Stimulated activated CD4-positive, alpha-beta T cell treated with anti-CD3 and anti-CD28 coated beads, Interleukin-1b, Interleukin-23, amount 100 ng/mL, for 24 hours (primary cell): ENCODE measurements at places on chromosomes 5 and 9.

DNA sequence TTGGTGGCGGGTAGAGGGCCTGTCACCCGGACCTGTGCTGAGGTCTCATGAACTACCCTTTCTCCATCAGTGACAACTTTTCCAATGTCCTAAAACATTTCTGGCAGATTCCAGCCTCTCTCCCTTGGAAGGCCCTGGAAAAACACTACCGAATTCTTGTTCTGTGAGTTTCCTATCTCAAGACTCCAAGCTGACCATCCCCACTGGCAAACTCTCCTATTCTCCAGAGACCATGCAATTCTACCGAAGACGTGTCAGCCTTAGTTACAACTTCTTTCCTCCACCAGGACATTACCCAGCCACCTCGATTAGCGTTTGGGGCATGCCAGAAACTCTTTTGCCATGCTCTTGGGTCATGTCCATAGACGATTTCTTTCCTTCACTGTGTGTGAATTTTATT lies 26.8 kb upstream of the GABRP start:
- no peak for DNase-seq

DNA sequence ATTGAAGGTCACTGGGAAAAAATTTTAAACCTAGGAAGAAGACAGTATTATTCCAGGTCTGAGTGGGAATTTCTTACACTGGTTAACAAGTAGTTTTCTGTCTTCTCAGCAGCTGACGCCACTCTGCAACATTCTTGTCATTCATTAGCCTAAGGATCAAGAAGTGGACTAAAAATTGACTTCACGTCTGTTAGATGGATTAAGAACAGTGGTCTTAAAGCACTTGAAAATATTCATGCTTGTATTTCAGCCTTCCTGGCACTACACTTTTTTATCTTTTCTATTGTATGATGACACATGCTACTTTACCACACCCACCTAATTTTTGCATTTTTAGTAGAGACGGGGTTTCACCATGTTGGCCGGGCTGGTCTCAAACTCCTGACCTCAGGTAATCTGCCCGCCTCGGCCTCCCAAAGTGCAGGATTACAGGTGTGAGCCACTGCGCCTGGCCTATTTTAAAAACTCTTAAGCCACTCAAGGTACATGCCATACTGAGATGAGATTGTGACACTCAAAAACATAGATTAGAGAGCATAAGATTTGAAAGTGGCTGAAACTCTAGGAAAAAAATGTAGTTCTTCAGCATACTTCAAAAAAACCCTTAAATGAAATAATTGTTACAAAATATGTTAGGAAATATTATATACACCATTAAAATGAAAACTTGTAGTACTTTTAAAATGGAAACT lies 8.4 kb downstream of the MATR3 start:
- DNase-seq = no peak

DNA sequence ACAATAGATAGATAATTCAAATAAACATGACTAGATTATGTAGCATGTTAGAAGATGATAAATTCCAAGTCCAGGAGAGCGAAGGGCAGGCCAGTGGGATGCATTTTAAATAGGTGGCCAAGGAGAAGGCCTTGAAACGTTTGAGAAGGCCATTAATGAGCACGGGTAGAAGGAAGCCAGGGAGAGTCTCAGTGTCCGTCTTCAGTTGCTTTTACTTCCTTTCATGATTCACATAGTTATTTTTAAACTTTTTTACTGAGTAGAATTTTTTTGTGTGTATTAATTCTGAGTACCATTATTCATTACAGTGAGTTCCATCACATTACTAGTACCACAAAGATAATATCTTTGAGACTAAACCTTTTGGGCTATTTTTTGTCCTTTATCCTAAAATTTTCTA lies 259.2 kb downstream of the ARRDC3 start:
- DNase-seq = no peak

- DNase-seq = no peak
Observed at GRCh38 chr5:112684737-112685136, 52.9 kb upstream of the APC start.

- DNase-seq = no peak
Observed at GRCh38 chr5:9381464-9381863, 164.4 kb downstream of the SEMA5A start.

GRCh38 chr5:24162343-24162742 lies 482.4 kb downstream of the CDH10 start:
- DNase-seq = no peak

DNA sequence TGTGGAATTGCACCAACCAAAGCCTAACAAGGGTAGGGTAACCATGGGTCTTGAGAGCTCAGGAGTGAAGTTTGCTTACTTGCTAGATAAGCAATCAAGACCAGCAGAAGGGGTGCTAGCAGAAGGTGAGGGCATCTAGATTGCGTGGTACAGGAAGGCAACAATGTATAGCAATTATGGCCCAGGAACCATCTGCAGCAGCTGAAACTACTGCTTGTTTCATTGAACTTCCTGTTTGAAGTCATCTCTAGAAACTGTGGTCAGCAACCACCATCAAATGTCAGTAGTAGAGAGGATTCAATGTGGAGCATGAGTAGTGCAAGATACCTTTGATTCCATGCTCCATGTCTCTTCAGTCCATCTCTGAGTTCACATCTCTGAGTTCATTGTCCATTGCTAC lies 462.1 kb upstream of the GRAMD2B start:
- DNase-seq = no peak

GRCh38 chr9:38642951-38643814 lies 22.8 kb upstream of the ANKRD18A start:
- no peak for DNase-seq

DNA sequence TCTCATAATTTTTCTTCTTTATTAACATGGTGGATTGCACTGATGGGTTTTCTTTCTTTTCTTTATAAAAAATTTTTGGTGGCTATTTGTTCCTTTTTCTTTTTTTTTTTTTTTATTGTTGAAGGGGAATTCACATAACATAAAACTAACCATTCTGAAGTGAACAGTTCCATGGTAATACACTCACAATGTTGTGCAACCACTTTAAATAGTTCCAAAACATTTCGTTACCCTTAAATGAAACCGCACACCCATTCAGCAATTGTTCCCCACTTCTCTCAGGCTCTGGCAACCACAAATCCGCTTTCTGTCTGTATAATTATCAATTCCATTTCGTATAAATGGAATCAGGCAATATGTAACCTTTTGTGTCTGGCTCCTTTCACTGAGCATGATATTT lies 11.7 kb upstream of the SETX start:
- DNase-seq = no peak

- DNase-seq = no peak
Observed at GRCh38 chr5:161400583-161400982, 145.9 kb downstream of the GABRB2 start.

DNA sequence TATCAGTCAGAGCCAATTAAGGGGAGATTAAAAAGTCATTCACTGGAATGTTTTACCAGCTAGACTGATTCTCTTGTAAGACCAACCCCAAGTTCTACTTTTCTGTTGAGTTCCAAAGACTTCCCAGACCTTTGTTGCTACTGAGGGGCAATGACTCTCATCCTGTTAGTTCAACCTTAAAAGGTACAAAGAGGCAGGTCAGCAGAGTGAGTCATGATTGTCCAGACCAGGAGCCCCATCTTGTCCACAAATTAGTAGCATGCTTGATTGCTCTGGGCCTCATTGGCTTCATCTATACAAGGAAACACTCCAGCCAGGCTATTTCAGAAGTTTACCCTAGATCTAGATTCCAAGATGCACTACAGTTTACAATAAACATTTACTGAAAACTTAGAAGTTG lies 79.9 kb upstream of the IL7R start:
- DNase-seq = no peak

DNA sequence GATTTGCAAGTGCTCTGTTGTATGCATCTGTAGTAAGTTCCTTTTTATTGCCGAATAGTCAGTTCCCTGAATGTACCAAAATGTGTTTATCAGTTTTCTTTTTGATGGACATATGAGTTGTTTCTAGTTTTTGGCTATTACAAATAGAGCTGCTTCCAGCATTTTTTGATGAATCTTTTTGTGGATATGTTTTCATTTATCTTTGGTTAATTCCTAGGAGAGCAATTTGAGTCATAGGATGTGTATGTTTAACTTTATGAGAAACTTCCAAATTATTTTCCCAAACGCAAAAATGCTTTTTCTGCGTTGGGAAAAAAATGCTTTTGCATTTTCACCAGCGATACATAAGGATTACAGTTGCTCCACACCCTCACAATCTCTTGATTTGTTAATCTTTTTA lies 287.7 kb downstream of the FER start:
- DNase-seq = no peak

- DNase-seq = no peak
Observed at GRCh38 chr5:33852319-33852718, 39.5 kb downstream of the ADAMTS12 start.

GRCh38 chr9:91425271-91425670 lies 1.6 kb upstream of the NFIL3 start:
- DNase-seq = no peak

DNA sequence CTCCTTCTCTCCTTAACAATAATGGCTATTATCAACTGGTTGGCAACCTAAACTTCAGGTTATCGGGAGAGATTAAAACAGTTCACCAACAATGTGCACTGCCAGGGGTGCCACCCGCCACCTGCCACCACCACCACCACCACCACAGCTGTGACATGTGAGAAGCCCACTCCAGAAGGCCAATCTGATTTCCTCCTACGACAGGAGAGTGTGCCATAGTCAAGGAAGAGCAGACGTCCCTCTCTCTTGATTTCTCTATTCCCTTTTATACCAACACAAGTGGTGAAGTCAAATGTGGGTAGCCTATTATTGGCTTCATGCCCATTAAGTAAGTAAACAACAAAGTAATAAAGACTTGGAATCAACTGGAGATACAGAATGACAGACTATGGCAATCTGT lies 22.4 kb downstream of the GNAQ start:
- no peak for DNase-seq

DNA sequence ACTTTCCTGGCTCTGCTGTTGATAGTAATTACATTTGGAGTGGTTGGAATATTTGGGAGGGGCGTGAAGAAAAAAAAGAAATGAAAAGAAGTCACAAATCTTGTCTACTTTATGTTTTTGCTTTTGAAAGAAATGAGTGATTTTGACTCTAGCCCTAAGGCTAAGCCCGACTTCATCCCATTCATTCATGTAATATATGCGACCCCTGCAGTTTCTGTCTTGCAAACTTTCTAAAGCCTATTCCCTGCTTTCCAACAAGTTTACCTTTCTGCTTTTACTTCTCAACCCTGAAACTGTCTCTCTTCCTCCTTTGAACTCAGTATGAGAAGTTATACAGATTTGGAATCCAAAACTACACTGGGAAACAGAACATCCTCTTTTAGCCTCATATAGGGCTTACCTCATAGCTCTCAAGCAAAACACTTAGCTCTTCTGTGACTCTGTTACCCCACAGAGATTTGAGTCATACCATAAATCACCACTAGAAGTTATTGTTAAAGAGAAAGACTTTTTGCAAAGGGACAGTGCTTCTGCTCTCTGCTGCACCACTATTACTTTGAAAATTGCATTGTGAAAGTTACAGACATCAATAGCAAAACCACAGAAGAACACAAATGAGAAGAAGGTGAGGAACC lies 1.6 kb downstream of the CFAP95 start:
- no peak for DNase-seq

GRCh38 chr9:26856413-26857032 lies 36.1 kb downstream of the CAAP1 start:
- no peak for DNase-seq

- peak; percentile 69 for DNase-seq
Observed at GRCh38 chr9:128456613-128457061, 831 bp downstream of the ODF2 start.
